ENCODE measurements at places on chromosomes 4 and X. TPM values are rescaled to one million over a fixed set of nuclear protein-coding genes. Genes with fewer than 3 reads are reported as not detected.

The FGF16 gene
- not detected for total RNA-seq

The PABPC5 gene
- 2.0 TPM for total RNA-seq

The F8A2 gene
- total RNA-seq, result not detected

The ATP7A gene
- 7.3 TPM for total RNA-seq

The F11 gene
- total RNA-seq, result 0.82 TPM

The ARHGEF9 gene
- total RNA-seq, result 75.6 TPM

- no peak for DNase-seq
Observed at GRCh38 chr4:23023121-23023520, 330.4 kb downstream of the GBA3 start.

DNA sequence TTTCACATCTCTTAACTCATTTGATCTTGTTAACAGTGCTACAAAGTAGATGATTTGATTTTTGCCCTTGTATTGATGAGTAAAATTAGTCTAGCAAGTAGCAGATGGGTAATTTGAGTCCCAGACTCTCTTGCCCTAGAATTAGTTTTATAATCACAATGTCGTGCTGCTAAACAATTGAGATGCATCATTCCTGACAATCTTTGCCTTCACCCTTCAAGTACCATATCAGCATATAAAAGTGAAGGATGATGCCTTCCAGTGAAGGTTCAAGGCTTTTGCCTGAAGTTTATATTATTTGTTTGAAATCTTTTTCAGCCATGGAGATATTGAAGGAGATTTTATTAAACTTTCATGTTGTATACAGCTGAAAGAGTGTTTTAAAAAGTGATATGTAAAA lies 141.4 kb downstream of the GRID2 start:
- no peak for DNase-seq

DNA sequence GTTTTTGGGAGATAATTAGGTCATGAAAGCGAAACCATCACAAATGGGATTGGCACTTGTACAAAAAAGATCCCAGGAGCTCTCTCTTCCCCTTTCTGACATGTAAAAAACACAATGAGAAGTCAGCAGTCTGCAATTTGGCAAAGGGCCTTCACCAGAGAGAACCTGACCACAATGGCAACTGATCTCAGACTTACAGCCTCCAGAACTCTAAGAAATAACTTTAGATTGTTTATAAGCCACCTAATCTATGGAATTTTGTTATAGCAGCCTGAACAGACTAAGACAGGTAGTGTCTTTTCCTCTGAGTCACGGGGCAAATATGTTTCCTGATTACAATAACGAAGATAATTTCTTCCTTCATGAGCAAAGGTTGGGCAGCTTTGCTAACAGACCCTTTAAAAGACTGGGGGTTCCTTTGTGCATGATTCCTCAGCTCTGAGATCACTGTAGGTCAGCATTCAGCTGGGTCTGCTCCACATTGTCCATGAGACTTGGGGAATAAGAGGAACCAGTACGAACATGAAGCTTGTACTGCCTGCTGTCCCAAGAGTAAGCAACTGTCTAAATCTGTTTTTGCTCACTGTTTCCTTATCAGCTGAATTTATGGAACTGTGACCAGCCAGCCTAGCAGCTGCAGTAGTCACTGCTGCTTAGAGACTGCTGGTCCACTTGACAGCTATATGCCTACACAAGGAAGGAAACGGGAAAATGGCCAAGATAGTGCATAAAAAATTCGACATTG lies 191.6 kb downstream of the ANAPC10 start:
- DNase-seq, result no peak

DNA sequence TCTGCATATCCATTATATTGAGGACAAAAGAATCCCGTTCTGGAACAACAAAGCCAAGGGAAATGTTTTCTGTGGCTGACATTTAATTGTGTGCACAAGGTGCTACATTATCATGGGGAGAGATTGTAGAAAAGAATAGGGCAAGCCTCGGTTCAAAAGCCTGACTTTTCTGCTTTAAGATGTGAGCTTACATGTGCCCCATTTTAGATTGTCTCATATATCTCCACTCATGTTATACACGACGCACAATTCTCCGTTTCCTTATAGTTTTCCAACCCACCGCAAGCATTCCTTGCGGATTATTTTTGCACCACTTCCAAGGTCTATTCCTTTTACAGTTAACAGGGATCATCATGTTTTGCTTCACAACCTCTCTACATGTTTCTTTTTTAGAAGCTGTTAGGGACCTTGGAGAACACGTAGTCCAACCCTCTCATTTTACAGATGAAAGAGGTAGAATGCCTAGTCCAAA lies 99.6 kb upstream of the MAML3 start:
- no peak for DNase-seq

DNA sequence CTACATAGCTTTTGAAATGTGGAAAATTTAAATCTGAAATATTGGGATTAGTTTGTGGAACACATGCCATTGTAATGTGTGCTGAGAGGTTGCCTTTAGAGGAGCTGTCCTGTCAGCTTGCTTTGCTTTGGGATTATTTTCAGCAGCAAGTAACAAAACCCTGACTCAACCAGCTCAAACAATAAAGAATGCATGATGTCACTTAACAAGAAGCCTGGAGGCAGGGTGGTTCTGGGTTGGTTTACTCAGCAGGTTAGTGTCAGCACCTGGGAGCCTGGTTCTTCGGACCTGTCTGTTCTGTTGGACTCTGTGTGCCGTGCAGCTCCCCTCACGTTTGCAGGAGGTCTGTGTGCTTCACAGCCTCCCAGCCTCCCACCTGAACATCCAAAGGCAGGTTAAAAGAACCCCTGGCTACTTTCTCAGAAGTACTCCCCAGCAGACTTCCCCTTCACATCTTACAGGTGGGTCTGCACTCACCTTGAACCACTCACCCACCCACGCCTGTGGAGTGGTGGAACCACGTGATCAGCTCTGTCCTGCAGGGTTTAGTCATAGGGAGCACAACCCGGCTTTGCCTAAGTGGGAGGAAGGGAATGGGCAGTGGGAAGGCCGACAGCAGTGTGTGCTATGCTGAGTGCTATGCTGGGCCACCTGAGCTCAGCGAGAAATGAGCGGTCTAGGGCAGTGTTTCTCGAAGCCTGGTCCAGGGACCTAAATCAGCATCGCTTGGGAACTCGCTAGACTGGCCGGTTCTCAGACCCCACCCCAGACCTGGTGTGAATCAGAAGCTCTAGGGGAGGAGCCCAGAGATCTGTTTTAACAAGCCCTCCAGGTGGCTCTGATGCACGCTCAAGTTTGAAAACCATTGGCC lies 20.4 kb downstream of the TMEM131L start:
- no peak for DNase-seq

DNA sequence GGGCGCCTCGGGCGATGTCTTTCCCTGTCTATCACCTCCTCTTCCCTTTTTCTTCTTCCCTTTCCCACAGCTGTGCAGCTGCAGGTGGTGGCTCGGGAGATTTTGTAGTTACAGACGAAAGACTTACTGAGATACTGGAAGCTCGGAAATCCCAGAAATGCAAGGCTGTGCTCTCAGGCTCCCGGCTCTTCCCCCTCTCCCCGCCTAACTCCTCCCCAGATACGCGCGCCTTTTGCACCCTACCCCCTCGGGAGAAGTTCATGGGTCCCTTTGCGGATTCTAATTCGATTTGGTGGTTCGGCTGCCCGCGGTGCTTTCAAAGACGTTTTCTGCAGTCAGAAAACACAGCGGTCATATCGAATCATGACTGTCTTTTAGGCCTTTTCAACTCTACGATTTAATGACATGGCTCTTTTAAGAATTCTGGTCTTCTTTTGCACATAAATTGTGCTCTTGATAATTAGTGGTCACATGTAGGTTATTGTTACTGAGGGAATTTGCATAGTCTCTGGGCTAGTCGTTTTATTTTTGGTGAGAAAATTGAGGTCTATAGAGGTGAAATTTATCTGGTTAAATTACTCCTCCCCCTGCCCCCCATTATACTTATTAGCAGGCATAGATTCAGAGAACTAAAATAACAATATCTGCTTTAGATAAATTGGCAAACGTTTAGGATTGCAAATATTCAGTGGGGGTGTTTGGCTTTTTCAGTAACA lies 1.6 kb downstream of the SEPTIN11 start:
- DNase-seq, result no peak

DNA sequence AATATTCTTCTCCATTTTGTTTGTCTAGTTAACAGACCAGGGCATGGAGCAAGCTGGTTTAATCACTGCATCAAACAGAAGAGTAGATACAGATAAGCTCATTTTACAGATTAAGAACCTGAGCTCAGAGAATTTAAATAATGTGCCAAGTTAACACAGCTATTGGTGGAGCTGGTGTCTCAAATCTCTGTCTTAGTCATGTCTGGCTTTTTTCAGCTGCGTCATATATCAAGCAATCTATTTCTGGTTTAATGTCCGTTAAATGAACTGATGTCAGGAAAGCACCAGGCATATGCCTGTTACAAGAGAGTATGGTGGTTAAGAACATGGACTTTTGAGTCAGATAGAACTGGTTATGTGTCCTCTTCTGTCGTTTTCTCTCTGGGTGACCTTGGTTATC lies 79.8 kb upstream of the ADGRA3 start:
- no peak for DNase-seq

DNA sequence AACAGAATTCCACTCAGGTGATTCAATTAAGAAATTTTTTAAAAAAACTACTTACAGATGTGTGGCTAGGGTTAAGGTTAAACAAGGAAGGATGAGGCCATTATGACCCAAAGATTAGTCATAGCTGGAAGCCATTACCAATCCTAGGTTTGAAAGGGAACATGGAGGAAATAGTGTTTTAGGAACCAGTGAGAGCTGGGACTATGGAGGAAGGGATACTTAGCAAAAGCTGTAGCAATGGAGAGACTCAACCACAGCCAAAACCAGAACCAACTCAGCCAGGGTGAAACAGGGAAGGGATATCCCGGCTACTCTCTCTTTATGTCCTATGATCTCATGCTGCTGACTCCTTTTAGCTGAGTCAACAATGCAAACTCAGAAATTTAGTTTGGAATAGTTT lies 148.6 kb upstream of the CNKSR2 start:
- DNase-seq, result no peak

- DNase-seq, result no peak
Observed at GRCh38 chr4:27595571-27596360, 735.1 kb downstream of the STIM2 start.

- DNase-seq, result no peak
Observed at GRCh38 chrX:11352296-11352741, 59.1 kb downstream of the AMELX start.
